NCI-H345 (cell line): ENCODE measurements at places on chromosomes 2 and 18.

GRCh38 chr18:74796841-74797576 lies 199.3 kb downstream of the ZNF407 start:
- peak; percentile 35 for DNase-seq

DNA sequence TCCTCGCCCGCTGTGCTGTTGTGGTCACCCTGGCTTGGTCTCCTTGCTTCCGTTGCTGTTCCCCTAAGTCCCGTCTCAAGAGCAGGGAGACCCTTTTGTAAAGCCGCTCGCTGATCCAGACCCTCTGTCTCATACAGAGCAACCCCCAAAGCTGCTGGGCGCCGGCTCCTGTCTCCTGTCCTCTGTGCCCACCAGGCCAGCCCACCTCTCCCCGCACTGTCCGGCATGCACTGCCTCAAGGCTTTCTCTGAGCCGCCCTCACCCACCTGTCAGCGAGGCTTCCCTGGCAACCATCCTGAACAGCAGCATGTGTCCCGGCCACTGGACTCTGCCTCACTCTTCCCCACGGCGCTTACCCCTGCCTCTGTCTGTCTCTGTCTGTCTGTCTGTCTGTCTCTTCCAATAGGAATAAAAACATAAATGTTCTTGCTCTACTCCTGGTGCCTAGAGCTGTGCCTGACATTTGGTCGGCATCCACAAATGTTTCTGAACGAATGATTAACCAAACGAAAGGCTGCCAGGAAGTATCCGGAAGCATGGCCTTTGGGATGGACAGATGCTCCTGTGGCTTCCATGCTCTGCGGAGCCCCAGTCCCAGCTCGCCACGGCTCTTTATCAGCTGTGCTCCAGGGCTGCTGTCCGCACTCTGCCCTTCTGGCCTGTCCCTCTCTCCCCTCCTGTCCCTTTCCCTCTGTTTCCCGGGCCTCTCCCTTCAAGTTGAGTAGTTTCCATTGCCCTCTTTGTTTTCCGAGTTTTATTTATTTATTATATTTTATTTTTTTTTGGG lies 7.8 kb downstream of the COLEC11 start:
- DNase-seq, result no peak

GRCh38 chr2:227238238-227239237 lies 74.1 kb downstream of the COL4A3 start:
- DNase-seq, result peak; percentile 64

GRCh38 chr18:40984856-40985255 lies 970.2 kb upstream of the PIK3C3 start:
- DNase-seq, result no peak

GRCh38 chr2:12870692-12871091 lies 154.0 kb downstream of the TRIB2 start:
- DNase-seq, result no peak

- no peak for DNase-seq
Measured at GRCh38 chr2:43418680-43419079, 177.2 kb downstream of the THADA start.

GRCh38 chr2:152559008-152559407 lies 158.3 kb downstream of the PRPF40A start:
- DNase-seq, result no peak

DNA sequence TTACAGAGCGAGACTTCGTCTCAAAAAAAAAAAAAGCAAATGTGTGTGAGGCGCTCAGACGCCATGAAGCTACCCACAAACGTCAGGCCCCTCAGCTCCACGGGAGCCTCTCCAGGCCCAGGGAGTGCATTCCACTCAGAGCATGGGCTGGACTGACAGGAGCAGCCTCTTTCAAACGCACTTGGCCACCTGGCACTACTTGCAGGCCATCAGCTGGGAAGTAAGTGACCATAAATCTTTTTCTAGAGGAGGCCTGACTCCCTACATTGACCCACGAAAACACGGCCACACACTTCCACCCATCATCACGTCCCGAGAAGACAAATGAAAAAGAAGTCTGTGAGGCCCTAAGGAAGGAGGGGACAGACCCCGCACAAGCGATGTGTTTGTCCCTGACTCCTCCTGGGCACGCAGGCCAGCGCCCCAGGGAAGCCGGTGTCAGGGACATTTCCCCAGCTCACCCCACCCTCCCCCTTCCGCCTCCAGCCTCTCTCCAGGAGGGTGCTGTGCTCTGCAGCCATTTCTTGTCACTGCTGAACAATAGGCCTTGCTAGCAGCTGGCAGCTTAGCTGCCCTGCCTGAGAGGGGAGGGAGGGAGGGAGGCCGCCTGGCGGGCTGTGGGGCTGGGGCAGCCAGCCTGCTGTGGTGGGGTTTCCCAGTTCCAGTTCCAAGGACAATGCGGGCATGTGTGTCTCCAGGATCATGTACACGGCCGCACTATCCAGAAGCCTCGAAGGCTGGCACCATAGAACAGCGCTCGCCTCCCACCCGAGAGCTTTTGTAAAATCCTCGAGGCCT lies 26.6 kb downstream of the SERTAD2 start:
- DNase-seq, result peak; percentile 78

DNA sequence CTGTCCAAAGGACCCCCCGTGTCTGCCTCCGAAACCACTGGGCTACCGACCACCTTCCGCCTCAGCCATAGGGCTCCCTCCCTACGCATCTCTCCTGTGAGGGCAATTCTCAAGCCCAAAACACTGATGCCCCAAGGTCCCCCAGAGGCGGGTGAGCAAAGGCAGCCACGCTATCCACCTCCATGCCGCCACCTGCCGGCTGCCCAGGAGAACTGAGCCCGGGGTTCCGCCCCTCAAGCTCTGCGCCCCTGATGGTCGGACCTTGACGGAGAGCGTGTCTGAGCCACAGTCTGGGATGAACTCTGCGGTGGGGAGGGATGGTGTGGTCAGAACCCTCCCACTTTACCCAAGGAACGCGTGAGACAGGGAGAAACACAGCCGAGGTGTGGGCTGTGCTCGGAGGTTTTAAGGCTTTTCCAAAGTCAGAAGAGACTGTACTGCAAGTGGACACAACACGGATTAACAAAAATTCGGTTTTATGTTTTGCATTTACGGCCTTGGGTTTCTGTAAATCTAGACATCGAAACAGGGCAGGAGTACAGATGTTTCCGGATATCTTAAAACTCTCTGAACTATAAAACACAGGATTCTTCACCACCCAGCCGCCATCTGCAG lies 114.1 kb downstream of the ZNF516 start:
- DNase-seq, result no peak

DNA sequence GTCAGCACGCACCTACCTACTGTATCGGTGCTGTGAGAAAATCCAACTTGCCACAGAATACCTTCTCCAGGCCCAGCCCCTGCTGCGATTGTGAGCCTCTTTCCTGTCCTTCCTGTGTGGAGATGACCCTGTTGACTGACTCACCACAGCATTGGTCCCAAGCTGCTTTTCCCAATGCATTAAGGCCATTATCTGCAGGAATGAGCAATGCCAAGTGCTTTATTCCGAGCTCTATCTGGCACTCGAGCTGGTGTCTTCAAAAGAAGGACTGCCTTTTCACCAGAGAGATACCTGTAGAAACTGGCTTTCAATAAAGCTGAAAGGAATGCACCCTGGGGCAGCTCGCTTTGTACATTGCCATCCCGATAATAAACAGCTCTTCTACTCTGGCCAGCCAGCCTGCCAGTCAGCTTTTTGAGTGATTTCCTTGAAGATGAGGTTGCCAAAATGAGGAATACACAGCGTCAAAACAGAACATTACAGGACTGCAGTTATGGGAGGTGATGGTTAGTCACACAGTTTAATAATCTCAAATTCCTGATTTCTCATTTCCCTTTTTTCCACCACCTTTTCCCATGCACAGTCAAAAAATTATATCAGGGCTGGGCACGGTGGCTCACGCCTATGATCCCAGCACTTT lies 8.3 kb upstream of the RNF103 start:
- no peak for DNase-seq

DNA sequence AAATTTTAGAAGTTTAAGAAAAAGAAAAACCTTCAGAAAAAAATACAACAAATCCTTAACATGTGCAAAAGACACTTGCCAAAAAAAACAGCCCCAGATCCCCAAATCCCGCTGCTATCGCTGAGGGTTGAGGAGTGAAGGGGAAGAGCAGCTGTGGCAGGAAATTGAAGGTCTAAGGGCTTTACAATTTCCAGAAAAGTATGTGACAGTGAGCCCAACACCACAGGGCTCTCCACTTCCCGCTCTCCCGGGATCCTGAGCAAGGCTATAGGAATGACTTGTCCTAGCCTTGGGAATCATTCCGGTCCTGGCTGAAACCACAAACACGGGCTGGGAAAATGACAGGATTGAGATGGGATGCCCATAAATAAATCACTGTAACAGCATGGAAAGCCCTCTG lies 191.4 kb downstream of the TMEM163 start:
- no peak for DNase-seq

DNA sequence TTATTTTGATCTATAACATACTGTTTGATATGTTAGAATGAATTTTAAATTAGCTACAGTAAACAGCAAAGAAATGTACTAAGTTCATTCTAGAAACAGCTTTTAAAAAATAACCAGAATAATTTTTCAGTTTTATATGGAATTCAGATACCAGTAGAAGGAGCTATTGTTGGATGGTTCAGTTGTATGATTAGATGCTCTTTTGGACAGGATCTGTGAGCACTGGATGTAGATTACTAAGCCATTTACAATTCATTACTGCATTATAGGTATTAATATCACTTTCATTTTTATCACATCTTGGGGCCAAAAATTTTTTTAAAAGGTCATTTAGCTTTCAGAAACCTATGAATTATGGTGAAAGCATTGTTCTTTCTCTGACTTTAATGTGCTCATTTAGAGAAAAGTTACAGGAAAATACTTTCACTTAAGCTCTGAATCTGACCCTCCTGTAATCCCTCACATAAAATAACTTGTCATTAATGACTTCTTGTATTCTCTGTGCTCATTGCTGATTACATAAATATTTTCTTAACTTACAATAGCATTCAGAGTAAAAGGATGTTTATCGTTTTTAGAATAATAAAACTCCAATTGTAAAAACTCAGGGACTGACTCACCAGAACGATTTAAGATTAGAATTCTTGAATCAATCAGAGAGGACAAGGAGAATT lies 750.2 kb downstream of the SLC4A3 start:
- no peak for DNase-seq

DNA sequence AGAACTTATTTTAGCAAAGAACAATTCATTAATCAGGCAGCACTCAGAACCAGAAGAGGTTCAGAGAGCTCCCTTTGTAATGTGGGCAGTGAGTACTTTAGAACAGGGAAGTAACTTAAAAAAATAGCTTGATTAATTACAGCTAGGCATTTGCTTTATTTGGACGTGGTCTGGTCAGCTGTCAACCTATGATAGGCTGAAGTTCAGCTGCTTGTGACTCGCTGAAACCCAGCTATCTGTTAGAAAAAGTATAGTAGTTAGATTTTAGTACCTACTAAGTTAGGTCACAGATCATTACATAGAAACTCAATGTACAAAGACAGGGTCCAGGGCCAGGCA lies 40.0 kb downstream of the PKDCC start:
- no peak for DNase-seq

- DNase-seq, result no peak
Measured at GRCh38 chr2:69667805-69668382, 24.4 kb upstream of the AAK1 start.

GRCh38 chr2:145085612-145086011 lies 565.7 kb upstream of the ZEB2 start:
- DNase-seq, result no peak

GRCh38 chr2:108257757-108258331 lies 18.1 kb downstream of the SULT1C3 start:
- no peak for DNase-seq

- peak; percentile 62 for DNase-seq
Measured at GRCh38 chr2:73968357-73968937, 16.3 kb upstream of the TET3 start.

DNA sequence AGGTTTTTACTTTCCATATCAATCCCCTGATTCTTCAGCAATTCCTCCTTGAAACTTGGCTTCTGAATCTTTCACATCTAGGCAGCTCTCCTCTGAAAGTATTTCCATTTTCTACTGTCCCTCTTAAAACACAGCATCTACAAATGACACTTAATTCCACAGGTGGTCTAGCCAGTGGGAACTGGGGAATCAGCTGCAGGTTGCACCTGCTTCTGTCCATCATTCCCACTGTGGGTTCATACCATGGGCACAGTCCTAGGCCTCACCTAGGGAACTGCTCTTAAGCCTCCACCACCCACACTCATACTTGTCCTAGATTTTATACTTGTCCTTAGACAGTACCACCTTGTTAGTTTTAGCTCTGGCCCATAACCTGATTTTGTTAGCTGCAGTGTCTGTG lies 2.2 kb downstream of the LOXL3 start:
- DNase-seq, result no peak

DNA sequence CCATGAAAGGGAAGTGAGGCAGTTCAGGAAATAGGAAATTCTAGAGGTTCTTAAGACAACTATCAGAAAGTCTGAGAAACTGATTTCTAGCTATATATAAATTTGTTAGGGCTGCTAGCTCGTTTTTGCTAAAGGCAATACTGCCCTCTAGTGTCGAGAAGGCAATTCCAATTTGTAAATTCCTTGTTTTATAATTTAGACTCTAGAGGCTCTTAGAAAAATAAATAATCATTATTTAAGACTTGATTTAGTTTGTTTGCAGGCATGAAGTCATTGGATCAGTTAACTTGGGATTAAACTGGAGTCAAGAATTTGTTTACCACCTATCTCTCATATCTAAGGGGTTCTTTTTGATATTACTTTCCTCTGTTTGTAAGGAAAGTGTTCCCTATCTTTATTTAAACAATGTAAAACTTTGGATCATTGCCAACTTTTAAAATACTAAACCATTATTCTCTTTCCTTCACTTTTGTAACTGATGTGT lies 66.2 kb downstream of the ACVR2A start:
- DNase-seq, result peak; percentile 62

DNA sequence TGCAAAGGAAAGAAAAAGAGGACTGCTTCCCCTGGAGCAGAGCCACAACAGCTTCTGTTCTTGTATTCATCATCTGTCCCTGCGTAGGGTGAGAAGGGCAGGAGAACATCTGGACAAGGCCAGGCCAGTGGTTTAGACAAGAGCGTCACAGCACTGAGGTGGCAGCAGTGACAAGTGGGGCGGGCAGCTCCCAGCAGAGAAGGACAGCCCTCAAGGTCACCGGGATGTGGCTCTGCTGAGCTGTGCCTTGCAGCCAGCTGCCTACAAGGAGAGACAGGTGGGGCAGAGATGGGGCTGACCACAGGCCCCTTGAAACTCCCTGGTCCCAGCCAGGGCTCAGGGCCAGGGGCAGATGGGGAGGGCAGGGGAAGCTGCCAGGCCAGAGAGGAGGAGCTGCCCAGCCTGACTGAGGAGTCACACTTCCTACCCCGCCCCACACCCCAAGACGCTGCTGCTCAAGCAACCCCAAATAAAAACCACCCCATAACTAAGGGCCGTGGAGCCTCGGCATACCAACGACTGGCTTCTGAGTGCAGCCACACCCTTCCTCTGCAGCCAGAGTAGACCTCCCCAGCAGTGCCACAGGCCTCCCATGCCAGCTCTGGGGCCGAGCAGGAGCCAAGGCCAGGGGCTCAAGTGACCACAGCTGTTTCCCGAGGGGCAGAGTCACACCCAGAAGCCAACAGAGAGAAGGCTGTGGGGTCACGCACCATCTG lies 5.4 kb downstream of the RAB11FIP5 start:
- DNase-seq, result no peak

GRCh38 chr2:232460171-232460570 lies 4.2 kb downstream of the ALPI start:
- no peak for DNase-seq

GRCh38 chr2:16525265-16525887 lies 140.3 kb downstream of the CYRIA start:
- peak; percentile 7 for DNase-seq
